ENCODE measurements at places on chromosomes 5 and 9.
A peak's percentile ranks its signal among the peaks of the same experiment; 100 is the strongest.

GRCh38 chr9:119601632-119602031, 232.4 kb upstream of the BRINP1 start:
- no peak for DNase-seq

DNA sequence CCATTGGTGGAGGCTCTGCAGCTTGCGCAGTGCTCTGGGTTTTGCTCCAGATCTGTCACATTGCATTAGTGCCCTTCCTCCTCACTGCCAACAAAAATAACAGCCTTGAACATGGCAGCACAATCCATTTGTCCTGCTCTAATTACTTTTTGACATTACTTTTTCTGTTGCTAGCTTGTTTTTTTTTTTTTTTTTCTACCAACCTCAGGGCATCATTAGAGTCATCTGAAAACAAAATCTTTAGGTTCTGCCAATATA, 117.5 kb upstream of the NR5A1 start:
- no peak for DNase-seq

GRCh38 chr9:120616966-120617935, 37.3 kb upstream of the CDK5RAP2 start:
- DNase-seq, result no peak

DNA sequence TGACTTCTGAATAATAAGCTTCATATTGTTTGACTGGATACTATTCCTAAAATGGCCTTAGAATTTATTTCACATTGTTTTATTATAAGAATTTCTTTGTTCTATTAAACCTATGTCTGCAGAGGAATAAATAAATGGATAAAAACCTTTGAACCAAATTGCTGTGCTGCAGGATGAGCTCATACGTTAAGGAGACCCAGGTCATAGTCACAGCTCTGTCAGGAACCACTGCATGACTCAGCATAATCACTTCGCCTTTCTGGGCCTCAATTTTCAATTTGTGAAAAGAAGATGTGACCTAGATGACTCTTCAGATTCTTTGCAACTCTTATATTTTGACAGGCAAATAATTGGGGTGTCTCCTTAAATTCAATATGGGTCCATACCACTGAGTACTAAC, 36.7 kb upstream of the HMHB1 start:
- DNase-seq, result peak; percentile 64

DNA sequence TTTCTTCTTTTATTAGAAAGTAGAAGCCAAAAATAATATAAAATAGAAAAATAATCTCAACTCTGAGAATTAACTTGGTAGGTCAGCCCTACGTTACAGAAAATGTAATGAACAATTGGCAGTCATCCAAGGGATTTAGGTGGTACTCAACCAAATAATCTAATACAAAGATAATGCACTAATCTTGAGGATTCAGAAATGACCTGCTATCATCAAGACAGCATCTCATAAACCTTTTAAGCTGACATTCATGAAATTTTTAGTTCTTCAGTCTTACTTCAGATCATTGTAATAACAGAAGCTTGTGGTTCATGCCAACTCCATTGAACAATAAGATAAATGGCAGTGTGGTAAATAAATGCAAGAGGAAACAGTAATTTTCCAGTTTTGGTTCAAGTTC, 1058.0 kb downstream of the MAT2B start:
- no peak for DNase-seq

- no peak for DNase-seq
These were observed 365.9 kb downstream of the PLK2 start for GRCh38 chr5:58094031-58094430.

GRCh38 chr9:16429671-16430070, 440.8 kb downstream of the BNC2 start:
- no peak for DNase-seq

- no peak for DNase-seq
These were observed 187.1 kb upstream of the WWC1 start for GRCh38 chr5:168104350-168104749.

GRCh38 chr9:94656200-94656599, 16.9 kb upstream of the FBP1 start:
- peak; percentile 96 for DNase-seq
